ENCODE measurements at places on chromosomes 2 and 18. TPM values are rescaled to one million over a fixed set of nuclear protein-coding genes. Genes with fewer than 3 reads are reported as not detected.

TTR gene
- total RNA-seq = not detected

SLC16A14 gene
- total RNA-seq = 1.5 TPM

MEP1B gene
- not detected for total RNA-seq

USP34 gene
- total RNA-seq = 48.1 TPM

C1D gene
- total RNA-seq = 23.1 TPM

SETBP1 gene
- not detected for total RNA-seq

PLB1 gene
- total RNA-seq = 0.20 TPM

ALK gene
- total RNA-seq = not detected

RPRM gene
- total RNA-seq = not detected

SGPP2 gene
- not detected for total RNA-seq

SKA1 gene
- total RNA-seq = 30.3 TPM

DDX18 gene
- 45.1 TPM for total RNA-seq

LBX2 gene
- 4.3 TPM for total RNA-seq

LYPD1 gene
- total RNA-seq = 24.4 TPM

ARHGAP28 gene
- 2.1 TPM for total RNA-seq

LAMA1 gene
- total RNA-seq = 0.25 TPM

LIMS4 gene
- total RNA-seq = 6.3 TPM

LYG2 gene
- total RNA-seq = not detected

CNTNAP5 gene
- not detected for total RNA-seq

DNAJC5G gene
- total RNA-seq = not detected

ZNF396 gene
- total RNA-seq = not detected

KANSL1L gene
- 6.9 TPM for total RNA-seq

SFXN5 gene
- total RNA-seq = 8.4 TPM

FAM161A gene
- 1.5 TPM for total RNA-seq

CSRNP3 gene
- 0.05 TPM for total RNA-seq

ATOH8 gene
- 15.4 TPM for total RNA-seq

DYSF gene
- total RNA-seq = 212 TPM

ASXL2 gene
- 12.8 TPM for total RNA-seq

HOXD3 gene
- total RNA-seq = 4.6 TPM

SPATA3 gene
- total RNA-seq = not detected

GREB1 gene
- total RNA-seq = 0.34 TPM

PSMG2 gene
- 98.3 TPM for total RNA-seq

FSHR gene
- not detected for total RNA-seq

KLHL14 gene
- total RNA-seq = not detected

IL1R2 gene
- not detected for total RNA-seq

SULT1C2 gene
- total RNA-seq = not detected
